CD4-positive, CD25-positive, alpha-beta regulatory T cell (primary cell): ENCODE measurements at places on chromosomes 1 and 21. TPM values are rescaled to one million over a fixed set of nuclear protein-coding genes. Genes with fewer than 3 reads are reported as not detected.

GRCh38 chr1:113769601-113769970 lies 10.3 kb upstream of the PHTF1 start:
- peak overlapping the region; percentile 38 for H3K4me3 ChIP-seq
- no peak overlapping the region for H3K27ac ChIP-seq
- H3K27me3 ChIP-seq, result no peaks in the 10 kb centered on the region

- peaks cover 10% of the 10 kb centered on the region for H3K4me1 ChIP-seq
- H3K27ac ChIP-seq, result no peak overlapping the region
- H3K36me3 ChIP-seq, result no peaks in the 10 kb centered on the region
- no peaks in the 10 kb centered on the region for H3K27me3 ChIP-seq
Measured at GRCh38 chr1:39609618-39610331, 29.7 kb downstream of the HEYL start.

DNA sequence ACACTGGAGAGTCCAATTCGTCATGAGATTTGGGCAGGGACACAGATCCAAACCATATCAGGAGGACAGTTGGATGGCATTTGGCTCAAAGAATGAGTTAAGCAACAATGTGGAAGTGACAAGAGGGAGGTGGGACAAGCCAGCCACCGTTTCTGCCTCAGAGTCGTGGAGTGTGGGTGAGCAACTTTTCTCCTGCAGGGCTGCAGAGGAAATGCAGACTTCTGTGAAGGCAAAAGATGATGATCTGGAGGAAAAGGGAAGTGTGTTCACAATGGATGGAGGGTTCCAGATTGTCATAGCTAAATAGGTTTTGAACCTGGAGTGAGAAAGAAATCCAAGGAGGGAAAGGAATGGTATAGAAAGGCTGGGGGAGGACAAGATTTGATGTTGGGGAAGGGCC lies 16.4 kb upstream of the KANK4 start:
- H3K4me3 ChIP-seq, result no peak overlapping the region
- no peaks in the 10 kb centered on the region for H3K4me1 ChIP-seq
- H3K36me3 ChIP-seq, result no peaks in the 10 kb centered on the region
- H3K27ac ChIP-seq, result no peak overlapping the region
- DNase-seq, result no peak
- H3K27me3 ChIP-seq, result no peaks in the 10 kb centered on the region

DNA sequence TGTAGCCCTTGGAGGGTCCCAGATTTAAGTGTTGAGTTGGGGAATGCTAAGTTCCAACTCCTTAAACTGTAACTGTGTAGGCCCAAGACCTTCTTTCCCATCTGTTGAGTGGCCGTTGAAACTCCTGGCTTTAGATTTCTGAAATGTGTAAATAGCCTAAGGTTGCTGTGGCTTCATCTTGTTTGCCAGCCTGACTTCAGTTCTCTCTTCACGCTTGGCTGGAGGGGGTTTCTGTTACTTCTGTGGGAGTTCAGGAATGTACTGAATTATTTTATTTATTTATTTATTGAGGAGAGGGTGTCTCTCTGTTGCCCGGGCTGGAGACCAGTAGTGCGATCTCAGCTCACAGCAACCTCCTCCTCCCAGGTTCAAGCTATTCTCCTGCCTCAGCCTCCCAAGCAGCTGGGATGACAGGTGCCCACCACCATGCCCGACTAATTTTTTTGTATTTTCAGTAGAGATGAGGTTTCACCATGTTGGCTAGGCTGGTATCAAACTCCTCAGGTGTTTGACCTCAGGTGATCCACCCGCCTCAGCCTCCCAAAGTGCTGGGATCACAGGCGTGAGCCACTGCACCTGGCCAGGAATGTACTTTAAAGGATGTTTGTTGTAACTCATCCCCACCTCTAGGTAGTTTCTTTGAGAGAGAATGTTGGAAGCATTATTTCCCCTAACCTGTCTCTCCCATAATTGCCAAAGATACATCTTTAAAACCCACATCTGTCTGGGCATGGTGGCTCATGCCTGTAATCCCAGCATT lies 5.9 kb downstream of the TTC39A start:
- H3K4me1 ChIP-seq, result no peaks in the 10 kb centered on the region
- H3K36me3 ChIP-seq, result no peaks in the 10 kb centered on the region
- DNase-seq, result no peak
- H3K4me3 ChIP-seq, result no peak overlapping the region
- H3K27ac ChIP-seq, result no peak overlapping the region

DNA sequence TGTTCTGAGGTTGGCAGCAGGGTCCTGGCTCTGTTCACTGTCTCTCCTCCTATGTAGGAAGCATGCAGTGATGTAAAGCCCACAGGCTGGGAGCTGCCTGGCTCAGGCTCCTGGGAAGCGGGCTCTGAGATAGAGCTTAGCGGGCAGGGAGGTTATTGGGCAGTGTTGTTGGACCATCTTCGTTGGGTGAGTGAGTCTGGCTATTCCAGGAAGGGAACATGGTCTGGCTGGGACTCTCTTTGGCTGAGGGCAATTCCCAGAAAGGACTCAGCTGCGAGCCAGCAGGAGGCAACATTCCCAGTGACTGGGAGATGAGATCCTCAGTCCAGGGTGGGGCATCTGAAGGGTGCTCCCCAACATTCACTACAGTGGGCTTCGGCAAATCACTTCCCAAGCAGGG lies 96.2 kb downstream of the CCDC185 start:
- no peaks in the 10 kb centered on the region for H3K36me3 ChIP-seq
- no peaks in the 10 kb centered on the region for H3K27me3 ChIP-seq
- H3K4me3 ChIP-seq, result no peak overlapping the region
- no peak overlapping the region for H3K27ac ChIP-seq
- DNase-seq, result no peak

DNA sequence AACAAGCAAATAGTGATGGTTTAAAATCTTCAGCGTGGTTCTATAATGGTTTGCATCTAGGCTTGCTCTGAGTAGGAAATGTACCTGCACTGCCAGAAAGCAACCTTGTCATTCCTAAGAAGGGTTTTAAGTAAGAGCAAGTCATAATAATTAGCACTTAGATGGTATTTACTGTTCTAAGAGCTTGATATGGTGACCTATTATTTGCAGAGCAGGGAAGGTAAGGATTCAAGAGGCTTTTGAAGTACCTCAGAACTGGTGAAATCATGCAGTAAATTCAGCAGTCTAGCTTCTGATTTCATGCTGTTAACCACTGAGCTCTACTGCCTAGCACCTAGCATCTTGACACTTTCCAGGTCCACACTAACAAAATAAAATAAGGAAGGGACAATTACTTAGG lies 23.7 kb downstream of the ATP1A1 start:
- H3K36me3 ChIP-seq, result peaks cover 100% of the 10 kb centered on the region
- no peaks in the 10 kb centered on the region for H3K27me3 ChIP-seq

GRCh38 chr1:200355801-200356200 lies 54.0 kb downstream of the ZNF281 start:
- H3K4me1 ChIP-seq, result peaks cover 31% of the 10 kb centered on the region
- DNase-seq, result no peak
- H3K4me3 ChIP-seq, result no peak overlapping the region
- H3K27me3 ChIP-seq, result no peaks in the 10 kb centered on the region
- no peaks in the 10 kb centered on the region for H3K36me3 ChIP-seq
- H3K27ac ChIP-seq, result no peak overlapping the region

DNA sequence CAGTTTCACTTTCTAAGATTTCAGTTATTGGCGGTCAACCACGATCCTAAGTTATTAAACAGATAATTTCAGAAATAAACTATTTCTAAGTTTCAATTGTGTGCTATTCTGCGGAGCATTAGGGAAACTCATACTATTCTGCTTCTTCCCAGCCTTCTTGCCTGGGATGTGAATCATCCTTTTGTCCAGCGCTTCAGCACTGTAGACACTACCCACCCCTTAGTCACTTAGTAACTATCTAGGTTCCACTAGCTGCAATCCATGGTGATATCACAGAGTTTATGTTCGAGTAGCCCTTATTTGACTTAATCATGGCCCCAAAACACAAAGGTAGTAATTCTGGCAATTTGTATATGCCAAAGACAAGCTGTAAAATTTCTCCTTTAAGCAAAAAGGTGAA lies 279.9 kb upstream of the ADAMTS5 start:
- H3K4me1 ChIP-seq, result no peaks in the 10 kb centered on the region
- no peak for DNase-seq
- no peaks in the 10 kb centered on the region for H3K27me3 ChIP-seq
- H3K36me3 ChIP-seq, result no peaks in the 10 kb centered on the region
- no peak overlapping the region for H3K4me3 ChIP-seq

DNA sequence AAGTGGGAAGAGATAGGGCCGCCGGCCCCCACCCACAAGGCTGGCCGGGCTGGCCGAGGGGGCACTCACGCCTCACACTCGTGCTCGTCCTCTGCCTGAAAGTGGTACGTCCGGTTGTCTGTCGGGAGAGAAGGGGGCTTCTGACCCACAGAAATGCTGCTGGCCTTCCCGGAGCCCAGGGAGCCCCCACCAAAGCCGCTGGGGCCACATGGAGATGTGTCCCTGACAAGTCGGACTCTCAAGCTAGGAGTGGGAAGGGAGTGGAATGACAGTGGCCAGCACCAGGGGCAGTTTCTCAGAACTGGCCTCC lies 12.8 kb upstream of the TCEA3 start:
- H3K4me1 ChIP-seq, result no peaks in the 10 kb centered on the region
- no peak overlapping the region for H3K4me3 ChIP-seq
- no peak for DNase-seq
- no peaks in the 10 kb centered on the region for H3K27me3 ChIP-seq
- H3K36me3 ChIP-seq, result no peaks in the 10 kb centered on the region

DNA sequence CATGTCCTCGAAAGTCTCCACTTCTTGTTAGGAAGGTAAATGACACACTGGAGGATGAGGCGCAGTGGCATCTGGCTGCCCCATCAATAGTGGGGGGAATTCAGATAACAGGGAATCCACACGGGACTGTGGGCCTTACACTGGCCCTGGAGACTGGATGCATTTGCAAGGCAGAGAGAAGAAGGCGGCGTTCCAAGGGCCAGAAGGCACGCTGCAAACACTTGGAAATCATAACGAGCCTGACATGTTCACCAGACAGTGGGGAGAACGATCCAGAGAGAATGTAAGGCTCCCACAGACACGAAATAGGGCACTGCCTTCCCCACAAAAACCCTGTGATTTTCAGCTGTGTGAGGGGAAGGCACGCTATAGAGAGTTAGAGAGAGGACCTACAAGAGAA lies 70.5 kb downstream of the PGBD5 start:
- H3K27me3 ChIP-seq, result no peaks in the 10 kb centered on the region
- no peak overlapping the region for H3K27ac ChIP-seq
- no peaks in the 10 kb centered on the region for H3K36me3 ChIP-seq
- DNase-seq, result no peak

DNA sequence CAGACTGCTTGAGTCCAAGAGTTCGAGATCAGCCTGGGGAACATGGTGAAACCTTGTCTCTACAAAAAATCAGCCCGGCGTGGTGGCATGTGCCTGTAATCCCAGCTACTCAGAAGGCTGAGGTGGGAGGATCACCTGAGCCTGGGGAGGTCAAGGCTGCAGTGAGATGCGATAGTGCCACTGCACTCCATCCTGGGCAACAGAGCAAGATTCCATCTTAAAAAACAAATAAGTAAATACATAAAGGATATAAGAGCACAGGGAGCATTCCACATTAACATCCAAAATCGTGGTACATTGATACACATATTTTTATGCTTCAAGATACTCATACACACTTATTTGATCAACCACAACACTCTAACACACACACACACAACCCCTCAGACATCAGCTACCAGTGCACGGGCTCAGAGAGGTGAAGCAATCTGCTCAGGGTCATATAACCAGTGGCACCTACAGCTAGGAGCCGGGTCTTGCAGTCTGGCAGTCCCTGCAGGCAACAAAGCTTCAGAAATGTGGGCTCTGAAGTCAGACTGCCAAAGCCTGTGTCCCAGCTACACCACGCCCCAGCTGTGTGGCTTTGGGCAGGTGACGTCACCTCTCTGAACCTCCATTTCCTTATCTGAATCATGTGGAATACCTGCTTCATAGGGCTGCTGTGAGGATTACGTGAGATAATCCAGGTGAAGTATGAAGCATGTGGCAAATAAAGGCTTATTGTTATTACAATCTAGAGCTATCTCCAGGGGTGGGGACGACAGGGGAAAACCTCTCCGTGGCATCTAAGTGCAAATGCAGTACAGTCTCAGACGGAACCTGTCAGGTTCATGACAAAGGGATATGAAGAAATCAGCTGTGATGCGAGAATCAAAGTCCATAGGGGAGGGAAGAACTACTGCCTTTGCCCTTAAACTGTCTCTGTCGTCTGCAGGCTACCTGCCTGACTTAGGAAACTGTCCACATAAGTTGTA lies 4.8 kb upstream of the CRYBG2 start:
- H3K36me3 ChIP-seq, result no peaks in the 10 kb centered on the region
- H3K4me1 ChIP-seq, result peaks cover 31% of the 10 kb centered on the region
- peak overlapping the region; percentile 42 for H3K4me3 ChIP-seq
- no peaks in the 10 kb centered on the region for H3K27me3 ChIP-seq
- DNase-seq, result peak; percentile 58
- H3K27ac ChIP-seq, result no peak overlapping the region

GRCh38 chr1:39110325-39110851 lies 84.2 kb downstream of the NDUFS5 start:
- no peak overlapping the region for H3K27ac ChIP-seq
- DNase-seq, result no peak
- H3K4me1 ChIP-seq, result peaks cover 9% of the 10 kb centered on the region
- H3K4me3 ChIP-seq, result no peak overlapping the region
- H3K36me3 ChIP-seq, result no peaks in the 10 kb centered on the region

GRCh38 chr1:16900751-16901150 lies 5.0 kb downstream of the RNU1-2 start:
- H3K4me1 ChIP-seq, result peaks cover 37% of the 10 kb centered on the region
- H3K27me3 ChIP-seq, result no peaks in the 10 kb centered on the region
- H3K27ac ChIP-seq, result no peak overlapping the region
- H3K36me3 ChIP-seq, result no peaks in the 10 kb centered on the region
- no peak for DNase-seq

DNA sequence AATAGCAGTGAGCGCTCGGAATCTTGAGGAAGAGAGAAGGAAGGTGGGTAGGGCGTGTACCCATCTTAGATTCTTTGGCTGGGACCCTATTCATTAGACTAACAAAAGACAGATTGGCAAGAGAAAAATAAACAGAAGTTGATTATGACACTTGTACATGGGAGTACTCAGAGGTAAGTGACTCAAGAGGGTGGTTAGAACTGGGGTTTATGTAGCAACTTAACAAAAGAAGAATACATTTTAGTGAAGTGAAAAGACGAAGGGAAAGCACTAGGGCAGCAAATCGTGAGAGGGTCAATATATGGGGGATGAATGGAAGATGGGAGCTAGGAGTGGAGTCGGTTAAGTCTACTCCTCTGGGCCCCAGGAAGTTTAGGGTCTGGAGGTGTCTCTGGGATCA lies 25.8 kb upstream of the RCC2 start:
- no peak for DNase-seq
- H3K36me3 ChIP-seq, result no peaks in the 10 kb centered on the region
- H3K4me3 ChIP-seq, result no peak overlapping the region
- H3K27ac ChIP-seq, result no peak overlapping the region
- H3K27me3 ChIP-seq, result no peaks in the 10 kb centered on the region
- H3K4me1 ChIP-seq, result no peaks in the 10 kb centered on the region

- peak overlapping the region; percentile 48 for H3K4me3 ChIP-seq
- H3K4me1 ChIP-seq, result peaks cover 6% of the 10 kb centered on the region
- DNase-seq, result no peak
- H3K27me3 ChIP-seq, result no peaks in the 10 kb centered on the region
- H3K36me3 ChIP-seq, result no peaks in the 10 kb centered on the region
- H3K27ac ChIP-seq, result no peak overlapping the region
Measured at GRCh38 chr1:98387701-98388100, 273.8 kb upstream of the SNX7 start.

Gene CREG1
- 6.7 TPM for total RNA-seq

Gene DRAXIN
- total RNA-seq, result not detected

Gene IGFN1
- total RNA-seq, result not detected

Gene RXFP4
- total RNA-seq, result not detected

Gene SH2D5
- total RNA-seq, result not detected
